ENCODE measurements at places on chromosomes 3 and 15.
A peak's percentile ranks its signal among the peaks of the same experiment; 100 is the strongest.

DNA sequence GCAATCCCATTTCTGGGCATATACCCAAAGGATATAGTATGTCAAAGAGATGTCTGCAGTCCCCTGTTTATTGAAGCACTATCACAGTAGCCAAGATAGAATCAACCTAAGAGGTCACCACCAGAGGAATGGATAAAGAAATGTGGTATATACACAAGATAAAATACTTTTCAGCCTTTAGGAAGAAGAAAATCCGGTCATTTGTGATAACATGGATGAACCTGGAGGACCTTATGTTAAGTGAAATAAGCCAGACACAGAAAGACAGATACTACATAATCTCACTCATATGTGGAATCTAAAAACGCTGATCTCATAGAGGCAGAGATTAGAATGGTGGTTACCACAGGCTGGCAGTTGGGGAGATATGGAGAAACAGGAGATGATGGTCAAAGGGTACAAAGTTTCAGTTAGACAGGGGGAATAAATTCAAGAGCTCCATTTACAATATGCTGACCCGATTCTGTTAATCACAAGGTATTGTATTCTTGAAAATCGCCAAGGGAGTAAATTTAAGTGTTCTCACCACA, 195.8 kb downstream of the MTHFS start:
- DNase-seq: no peak

- no peak for DNase-seq
Measured at GRCh38 chr3:173001622-173002021, 139.4 kb downstream of the SPATA16 start.

DNA sequence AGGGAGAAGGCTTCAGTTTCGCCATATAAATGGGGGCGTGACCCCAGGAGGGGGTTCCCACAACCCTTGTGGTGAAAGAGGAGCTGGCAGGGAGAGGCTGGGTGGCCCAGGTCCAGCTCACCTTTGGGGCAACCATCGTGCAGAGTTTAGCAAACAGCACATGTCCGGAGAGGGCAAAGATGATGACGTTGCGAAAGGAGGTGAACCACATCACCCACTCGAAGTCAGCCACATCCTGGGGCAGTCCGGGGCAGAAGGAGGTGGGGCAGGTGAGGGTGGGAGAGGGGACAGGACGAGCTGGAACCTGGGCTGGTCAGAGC, 3.7 kb downstream of the HHATL start:
- DNase-seq: no peak

- DNase-seq: no peak
Measured at GRCh38 chr15:49495993-49496753, 73.1 kb downstream of the FGF7 start.

DNA sequence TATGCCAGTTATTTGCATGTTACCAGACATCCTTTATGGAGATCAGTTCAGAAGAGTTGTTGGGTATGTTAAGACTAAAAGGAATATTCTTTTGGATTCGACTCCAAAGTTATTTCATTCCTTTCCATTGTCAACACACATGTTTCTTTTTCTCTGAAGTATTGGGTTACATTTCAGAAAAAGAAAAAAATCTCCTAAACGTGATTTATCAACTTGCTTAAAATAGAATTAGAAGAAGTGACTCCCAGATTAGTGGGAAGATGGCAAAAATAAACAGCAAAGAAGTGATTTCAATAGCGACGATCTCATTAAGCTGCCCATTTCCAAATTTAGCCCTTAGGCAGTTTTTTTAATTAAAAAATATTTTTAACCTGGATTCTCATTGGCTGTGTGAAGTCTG, 85.4 kb downstream of the TIGIT start:
- DNase-seq: no peak

DNA sequence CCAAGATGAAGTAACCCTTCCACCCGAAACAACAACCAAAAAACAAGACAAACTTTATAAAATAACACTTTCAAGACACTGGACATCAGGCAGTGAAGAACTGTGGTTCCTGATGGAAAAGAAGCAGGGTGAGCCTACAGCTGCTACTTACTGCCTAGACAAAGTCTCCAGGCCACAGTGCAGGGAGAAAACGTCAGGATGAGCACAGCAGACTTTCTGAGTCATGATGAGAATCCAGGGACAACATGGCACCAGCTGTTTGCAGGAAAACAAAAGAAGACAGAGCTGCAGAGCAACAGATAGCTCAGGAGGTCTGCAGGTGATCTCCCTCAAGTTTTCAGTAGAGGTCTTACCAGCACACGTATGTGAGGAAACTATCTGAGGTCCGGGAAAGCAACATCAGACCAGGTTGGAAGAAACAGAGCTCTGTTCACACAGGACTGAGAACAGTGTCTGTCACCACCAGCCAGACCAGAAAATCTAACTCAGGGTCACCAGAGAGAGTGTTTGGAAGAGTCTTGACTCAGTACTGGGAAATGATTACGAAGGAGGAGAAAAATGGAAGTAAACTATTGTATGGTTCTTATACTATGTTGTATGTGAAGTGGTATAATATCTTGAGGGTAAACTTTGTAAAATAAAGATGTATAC, 108.9 kb downstream of the ANO10 start:
- no peak for DNase-seq

DNA sequence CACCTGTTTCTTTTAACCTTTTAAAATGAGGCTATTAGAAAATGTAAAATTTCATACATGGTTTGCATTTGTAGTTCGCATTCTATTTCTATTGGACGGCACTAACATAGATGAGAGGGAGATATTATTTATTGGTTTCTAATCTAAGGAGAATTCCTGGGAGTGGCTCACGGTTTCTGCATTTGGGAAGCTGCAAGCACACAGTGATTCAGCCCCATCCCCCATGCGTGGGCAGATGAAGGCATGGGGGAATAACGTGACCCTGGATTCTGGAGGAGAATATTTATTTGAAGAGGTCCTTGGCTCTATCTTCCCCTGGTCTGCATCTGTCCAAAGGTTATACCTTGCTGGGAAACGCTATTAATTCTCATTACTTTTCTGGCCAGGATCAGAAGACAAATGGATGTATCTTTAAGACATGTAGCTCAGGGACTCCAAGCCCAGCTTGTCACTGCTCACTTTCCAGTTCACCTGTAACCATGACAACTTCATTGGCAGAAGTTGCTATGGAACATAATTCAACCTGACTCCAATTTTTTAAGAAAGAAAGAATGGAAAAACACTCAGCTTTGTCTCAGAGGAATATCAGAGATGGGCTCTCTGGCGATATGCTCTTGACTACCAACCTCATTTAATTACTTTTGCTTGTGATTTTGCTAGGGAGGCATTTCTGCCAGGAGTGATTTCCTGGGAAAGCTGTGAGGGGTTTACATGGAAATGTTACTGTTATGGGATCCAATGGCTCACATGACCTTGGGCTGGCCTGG, 27.2 kb upstream of the POMGNT2 start:
- no peak for DNase-seq

DNA sequence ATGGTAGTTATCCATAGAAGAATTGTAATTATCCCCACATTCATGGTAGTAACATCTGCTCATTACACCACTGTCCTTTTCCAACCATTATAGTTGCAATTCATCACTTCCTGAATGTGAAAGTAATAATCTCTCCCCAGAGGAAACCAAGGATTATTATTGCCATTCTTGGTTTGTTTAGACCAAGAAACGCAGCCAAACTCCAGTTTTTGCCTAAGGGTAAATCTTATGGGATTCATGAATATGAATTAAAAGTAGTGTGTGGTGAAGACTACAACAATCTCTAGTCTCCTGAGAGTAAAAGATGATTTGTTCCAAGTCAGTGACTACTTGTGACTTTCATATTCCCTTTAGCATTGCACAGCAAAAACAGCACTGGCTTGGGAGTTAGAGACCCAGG, 45.7 kb upstream of the ABI3BP start:
- DNase-seq: no peak

GRCh38 chr3:15693355-15693754, 91.8 kb downstream of the BTD start:
- no peak for DNase-seq

GRCh38 chr15:69314131-69314530, 15.4 kb downstream of the PAQR5 start:
- no peak for DNase-seq

GRCh38 chr3:53799338-53799865, 46.8 kb downstream of the CHDH start:
- no peak for DNase-seq

GRCh38 chr3:187000711-187001151, 70.4 kb downstream of the ST6GAL1 start:
- DNase-seq: peak; percentile 64

DNA sequence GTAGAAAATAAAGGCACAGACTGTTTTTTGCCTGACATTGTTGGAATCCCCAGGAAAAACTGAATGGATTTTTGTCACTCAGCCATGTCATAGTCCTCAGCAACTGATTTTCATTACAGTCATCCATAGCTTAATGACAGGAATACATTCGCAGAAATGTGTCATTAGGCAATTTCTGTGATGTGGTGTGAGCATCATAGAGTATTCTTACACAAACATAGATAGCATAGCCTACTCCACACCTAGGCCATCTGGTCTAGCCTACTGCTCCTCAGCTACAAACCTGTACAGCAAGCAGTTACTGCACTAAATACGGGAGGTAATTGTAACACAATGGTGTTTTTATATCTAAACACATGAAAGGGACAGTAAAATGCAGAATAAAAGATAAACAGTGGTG, 34.4 kb upstream of the FBN1 start:
- DNase-seq: no peak

- no peak for DNase-seq
Measured at GRCh38 chr3:62404321-62404720, 31.0 kb upstream of the FEZF2 start.

DNA sequence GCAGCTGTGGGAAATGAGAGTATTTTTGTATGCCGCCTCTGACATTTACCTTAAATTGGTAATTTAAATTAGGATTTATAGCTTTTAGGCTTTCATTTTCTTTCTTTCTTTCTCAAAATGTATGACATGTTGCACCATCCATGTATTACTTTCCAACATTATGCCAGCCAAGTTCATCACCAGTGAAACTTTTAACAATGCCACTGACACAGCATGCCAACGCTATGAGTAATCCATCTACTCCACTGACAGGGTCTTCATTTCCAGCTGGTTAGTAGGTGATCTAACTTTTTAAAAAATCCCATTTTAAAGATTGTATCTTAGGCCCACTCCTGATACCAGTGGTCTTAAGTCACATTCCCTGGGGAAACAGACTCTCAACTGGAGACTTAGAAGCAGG, 21.8 kb upstream of the CLDN16 start:
- no peak for DNase-seq

DNA sequence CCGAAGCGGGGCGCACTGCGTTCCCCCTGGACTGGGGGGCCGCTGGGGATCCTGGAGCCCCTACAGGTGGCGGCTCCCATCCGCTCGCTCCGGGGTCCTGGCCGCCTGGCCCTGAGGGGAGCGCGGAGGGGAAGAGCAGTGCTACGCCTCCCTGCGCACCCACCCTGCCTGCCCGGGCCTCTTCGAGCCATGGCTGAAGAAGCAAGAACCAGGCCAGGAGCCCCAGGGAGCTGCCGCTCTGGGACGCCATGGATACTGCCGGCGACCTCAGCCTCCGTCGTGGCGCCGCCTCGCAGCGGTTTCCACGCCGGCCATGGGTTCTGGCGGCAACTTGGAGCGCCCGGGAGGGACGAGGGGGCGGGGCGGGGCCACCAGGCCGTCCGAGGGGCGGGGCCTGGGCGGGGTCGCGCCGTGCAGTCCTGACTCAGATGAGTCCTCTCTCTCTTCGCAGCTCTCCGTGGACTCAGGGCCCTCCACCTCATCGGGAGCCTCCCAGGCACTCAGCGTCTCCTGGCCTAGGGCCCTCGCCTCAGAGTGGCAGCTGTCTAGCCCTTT, 50.9 kb downstream of the MYL3 start:
- no peak for DNase-seq

- DNase-seq: no peak
Measured at GRCh38 chr3:124934577-124934976, at the start of gene MUC13. TSS of gene MUC13 (minus strand) at chr3:124934751. CDS start at chr3:124934712, 39 bp downstream.

DNA sequence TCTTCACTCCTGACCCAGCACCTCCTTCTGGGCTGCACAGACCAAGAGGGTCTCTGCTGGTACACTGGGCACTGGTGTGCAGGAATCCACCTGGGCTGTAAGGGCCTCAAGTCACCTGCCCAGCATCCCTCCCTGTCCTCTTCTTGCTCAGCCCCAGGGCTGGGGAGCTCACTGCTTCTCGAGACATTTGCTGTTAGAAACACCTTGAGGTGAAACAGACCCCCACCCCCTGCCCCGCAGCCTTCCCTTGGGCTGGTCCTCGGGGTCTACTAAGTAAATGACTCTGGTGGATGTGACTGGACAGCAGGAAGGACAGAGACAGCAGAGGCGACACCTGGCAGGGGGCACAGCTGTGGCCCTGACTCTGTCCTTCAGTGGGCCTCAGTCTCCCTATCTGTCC, 29.1 kb downstream of the LOXL1 start:
- no peak for DNase-seq

- no peak for DNase-seq
Measured at GRCh38 chr3:197009532-197010019, 20.0 kb downstream of the MELTF start.

DNA sequence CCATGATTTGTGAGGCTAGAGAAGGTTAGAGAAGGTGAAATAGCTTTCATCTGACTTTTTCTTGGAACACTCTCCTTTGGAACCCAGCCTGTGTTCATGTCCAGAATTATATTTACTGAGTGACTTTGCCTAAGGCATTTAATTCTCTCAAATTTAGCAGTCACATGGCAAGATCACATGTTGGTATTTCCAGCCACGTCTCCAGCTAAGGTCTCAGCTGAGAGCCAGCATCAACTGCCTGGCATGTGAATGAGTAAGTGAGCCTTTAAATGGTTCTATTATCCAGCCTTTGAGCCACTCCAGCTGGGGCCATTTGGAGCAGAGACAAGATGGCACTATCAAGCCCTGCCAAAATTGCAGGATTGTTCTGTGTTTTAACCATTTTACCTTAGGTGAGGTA, 130.2 kb upstream of the SGO1 start:
- DNase-seq: peak; percentile 52

DNA sequence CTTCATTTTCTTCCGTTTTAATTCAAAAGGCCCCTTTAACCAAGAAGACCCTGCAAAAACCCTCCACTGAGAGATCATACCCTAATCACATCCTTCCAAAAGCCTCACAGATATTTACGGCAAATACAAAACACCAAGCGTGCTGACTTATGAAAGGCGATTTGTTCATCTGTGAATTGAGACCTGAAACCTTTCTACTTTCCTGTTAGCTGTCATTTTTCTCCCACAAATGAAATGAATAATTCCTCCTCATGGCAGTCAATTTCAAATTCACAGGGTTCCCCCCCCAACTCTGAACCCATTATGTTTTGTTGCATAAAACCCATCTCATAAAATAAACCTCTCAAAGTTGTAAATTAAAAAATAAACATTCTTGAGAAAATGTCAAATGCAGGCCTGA, 149.6 kb downstream of the PDZRN3 start:
- no peak for DNase-seq

- no peak for DNase-seq
Measured at GRCh38 chr3:27615555-27615954, 106.6 kb downstream of the EOMES start.

GRCh38 chr15:40340740-40341400, at the start of gene CCDC9B:
TSS of gene CCDC9B (minus strand) at chr15:40340939. CDS start at chr15:40340819, 120 bp downstream.
- DNase-seq: peak; percentile 88

GRCh38 chr3:50637011-50637410, 20.1 kb downstream of the MAPKAPK3 start:
- no peak for DNase-seq

GRCh38 chr15:93044301-93045190, 44.5 kb downstream of the RGMA start:
- DNase-seq: no peak

- DNase-seq: peak; percentile 43
Measured at GRCh38 chr3:188578576-188579363, 424.8 kb downstream of the LPP start.
